ENCODE measurements at places on chromosomes 12 and 14. TPM values are rescaled to one million over a fixed set of nuclear protein-coding genes. Genes with fewer than 3 reads are reported as not detected.

DNA sequence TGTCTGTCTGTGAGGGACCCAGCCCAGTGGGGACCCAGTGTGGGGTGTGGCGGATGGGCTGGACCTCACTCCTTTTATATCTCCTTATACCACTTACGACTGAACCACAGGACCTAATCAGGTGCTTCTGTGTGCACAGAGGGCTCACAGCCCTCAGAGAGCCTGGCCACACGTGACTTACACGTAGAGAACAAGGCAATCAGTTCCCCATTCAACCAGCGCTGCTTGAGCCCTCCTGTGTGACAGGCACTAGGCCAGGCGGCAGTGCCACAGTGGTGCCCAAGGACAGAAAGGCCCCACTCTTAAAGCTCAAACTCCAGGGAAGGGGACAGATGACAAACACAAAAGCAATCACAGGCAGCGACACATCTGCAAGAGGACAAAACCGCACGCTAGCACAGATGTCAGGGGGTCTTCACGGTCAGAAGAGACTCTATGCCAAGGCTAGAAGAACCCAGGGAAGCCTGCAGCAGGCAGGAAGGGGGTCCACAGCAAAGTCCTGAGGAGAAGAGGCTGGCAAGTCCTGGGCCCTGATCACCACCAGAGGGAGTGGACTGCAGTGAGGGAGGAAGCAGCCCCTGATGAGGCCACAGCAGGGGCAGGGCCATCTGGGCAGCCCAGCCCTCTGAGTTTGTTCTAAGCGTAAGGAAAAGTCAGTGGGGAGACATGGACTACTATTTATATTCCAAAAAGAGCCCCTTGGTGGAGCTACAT, 39.3 kb downstream of the SETD3 start:
- H3K4me1 ChIP-seq, result no peaks in the 10 kb centered on the region
- H3K27me3 ChIP-seq, result no peaks in the 10 kb centered on the region
- H3K36me3 ChIP-seq, result peaks cover 59% of the 10 kb centered on the region
- H3K27ac ChIP-seq, result no peak overlapping the region
- no peak for DNase-seq

The HOXC12 gene
- polyA plus RNA-seq, result not detected

The TMEM121 gene
- 3.0 TPM for polyA plus RNA-seq

- no peak overlapping the region for H3K4me3 ChIP-seq
- DNase-seq, result no peak
- no peaks in the 10 kb centered on the region for H3K27me3 ChIP-seq
- no peak overlapping the region for H3K27ac ChIP-seq
Observed at GRCh38 chr12:28859551-28859950, 289.5 kb upstream of the FAR2 start.

The REP15 gene
- polyA plus RNA-seq, result 30.4 TPM

DNA sequence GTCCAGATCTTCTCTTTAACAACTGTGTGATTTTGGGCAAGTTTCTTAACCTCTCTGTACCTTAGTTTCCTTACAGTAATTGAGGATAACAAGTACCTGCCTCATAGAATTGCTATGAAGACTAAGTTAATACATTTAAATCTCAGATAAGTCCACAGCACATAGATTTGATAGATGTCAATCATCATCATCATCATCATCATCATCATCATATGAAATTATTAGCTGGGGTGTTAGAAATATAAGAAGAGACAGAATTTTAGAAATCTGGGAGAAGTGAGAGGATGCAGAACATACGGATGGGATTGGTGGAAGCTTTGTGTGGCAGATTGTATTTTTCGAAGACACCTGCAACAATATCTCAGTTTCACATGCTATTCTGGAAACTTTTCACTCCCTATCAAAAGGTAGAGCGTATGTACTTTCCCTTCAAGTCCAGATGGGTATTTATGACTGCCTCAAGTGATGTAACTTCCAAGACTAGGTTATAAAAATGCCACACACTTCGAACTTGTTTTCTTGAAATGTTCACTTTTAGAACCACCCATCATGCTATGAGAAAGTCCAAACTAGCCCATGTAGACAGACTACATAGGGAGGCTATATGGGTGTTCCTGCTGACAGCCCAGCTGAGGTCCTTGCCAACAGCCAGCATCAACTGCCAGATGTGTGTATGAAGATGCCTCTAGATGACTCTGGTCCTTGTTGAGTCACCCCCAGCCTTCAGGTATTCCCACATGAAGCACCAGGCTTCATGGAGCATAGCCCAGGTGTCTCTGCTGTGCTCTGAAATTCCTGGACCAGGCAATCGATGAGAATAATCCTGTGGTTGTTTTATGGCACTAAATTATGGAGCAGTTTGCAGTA, 20.7 kb upstream of the SDR39U1 start:
- no peak overlapping the region for H3K4me3 ChIP-seq
- H3K36me3 ChIP-seq, result no peaks in the 10 kb centered on the region
- no peaks in the 10 kb centered on the region for H3K4me1 ChIP-seq
- no peak overlapping the region for H3K27ac ChIP-seq

DNA sequence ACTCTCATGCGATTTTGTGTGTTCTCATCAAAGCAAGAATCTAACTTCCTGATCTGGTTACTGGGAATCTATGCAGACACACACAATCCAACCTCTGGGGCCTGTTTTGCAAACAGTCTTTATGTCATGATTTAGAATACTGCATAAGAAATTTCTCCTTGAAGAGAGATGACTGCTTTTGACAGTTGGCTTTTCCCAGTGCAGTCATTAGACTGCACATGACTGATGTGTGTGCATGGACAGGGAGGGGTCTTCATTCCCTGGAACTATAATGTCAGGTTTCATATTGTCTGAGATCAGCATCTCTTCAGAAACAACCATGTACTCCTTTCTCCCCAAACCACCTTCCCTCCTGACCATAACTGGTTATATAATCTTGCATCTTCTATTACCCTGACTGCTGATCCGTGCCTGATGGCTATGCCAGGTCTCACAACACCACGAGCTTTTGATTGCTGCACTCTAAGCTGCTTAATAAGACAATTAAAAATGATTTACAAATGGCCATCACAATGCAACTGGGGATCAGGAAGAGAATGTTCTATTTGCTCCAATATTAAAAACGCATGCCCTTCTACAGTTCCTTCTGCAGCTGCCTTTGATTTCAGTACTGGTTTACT, 995.4 kb downstream of the NRXN3 start:
- no peaks in the 10 kb centered on the region for H3K36me3 ChIP-seq
- H3K4me3 ChIP-seq, result no peak overlapping the region
- no peak overlapping the region for H3K27ac ChIP-seq
- no peak for DNase-seq

- DNase-seq, result no peak
- H3K27ac ChIP-seq, result no peak overlapping the region
- H3K27me3 ChIP-seq, result no peaks in the 10 kb centered on the region
- H3K4me3 ChIP-seq, result no peak overlapping the region
Observed at GRCh38 chr12:118590406-118591150, 214.2 kb downstream of the SUDS3 start.

GRCh38 chr14:92563359-92563758, 49.8 kb downstream of the RIN3 start:
- no peak overlapping the region for H3K4me3 ChIP-seq
- H3K27me3 ChIP-seq, result no peaks in the 10 kb centered on the region
- H3K36me3 ChIP-seq, result peaks cover 37% of the 10 kb centered on the region
- no peak overlapping the region for H3K27ac ChIP-seq
- H3K4me1 ChIP-seq, result peaks cover 5% of the 10 kb centered on the region

The CISTR gene
- not detected for polyA plus RNA-seq

- H3K27ac ChIP-seq, result no peak overlapping the region
- no peaks in the 10 kb centered on the region for H3K27me3 ChIP-seq
- H3K4me3 ChIP-seq, result no peak overlapping the region
- DNase-seq, result no peak
- H3K4me1 ChIP-seq, result no peaks in the 10 kb centered on the region
Observed at GRCh38 chr12:28059668-28060067, 87.1 kb upstream of the PTHLH start.

GRCh38 chr12:49503674-49504180, 35.1 kb upstream of the KCNH3 start:
- H3K27ac ChIP-seq, result no peak overlapping the region
- no peak for DNase-seq
- no peaks in the 10 kb centered on the region for H3K4me1 ChIP-seq
- H3K4me3 ChIP-seq, result no peak overlapping the region

The AHNAK2 gene
- 3.3 TPM for polyA plus RNA-seq

DNA sequence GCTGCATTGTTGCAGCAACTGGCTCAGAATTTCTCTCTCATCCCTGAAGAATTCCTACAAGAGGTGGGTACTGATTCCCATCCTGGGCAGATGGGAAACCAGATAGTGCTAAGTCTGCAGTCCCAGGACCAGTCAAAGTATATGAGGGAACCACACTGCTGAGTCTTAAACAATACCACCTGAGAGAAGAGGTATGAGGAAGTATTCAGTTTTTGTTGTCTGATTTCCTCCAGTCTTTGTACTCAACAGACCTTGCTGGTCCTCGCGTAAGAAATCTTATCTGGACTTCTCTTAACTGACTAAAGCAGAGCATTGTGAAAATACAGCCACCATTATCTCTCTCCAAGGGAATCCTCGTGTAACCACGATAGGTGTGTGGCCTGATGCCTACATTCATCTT, 3.6 kb upstream of the EDDM3A start:
- DNase-seq, result no peak
- H3K27ac ChIP-seq, result no peak overlapping the region
- H3K27me3 ChIP-seq, result no peaks in the 10 kb centered on the region
- H3K36me3 ChIP-seq, result no peaks in the 10 kb centered on the region
- no peaks in the 10 kb centered on the region for H3K4me1 ChIP-seq
- H3K4me3 ChIP-seq, result no peak overlapping the region

DNA sequence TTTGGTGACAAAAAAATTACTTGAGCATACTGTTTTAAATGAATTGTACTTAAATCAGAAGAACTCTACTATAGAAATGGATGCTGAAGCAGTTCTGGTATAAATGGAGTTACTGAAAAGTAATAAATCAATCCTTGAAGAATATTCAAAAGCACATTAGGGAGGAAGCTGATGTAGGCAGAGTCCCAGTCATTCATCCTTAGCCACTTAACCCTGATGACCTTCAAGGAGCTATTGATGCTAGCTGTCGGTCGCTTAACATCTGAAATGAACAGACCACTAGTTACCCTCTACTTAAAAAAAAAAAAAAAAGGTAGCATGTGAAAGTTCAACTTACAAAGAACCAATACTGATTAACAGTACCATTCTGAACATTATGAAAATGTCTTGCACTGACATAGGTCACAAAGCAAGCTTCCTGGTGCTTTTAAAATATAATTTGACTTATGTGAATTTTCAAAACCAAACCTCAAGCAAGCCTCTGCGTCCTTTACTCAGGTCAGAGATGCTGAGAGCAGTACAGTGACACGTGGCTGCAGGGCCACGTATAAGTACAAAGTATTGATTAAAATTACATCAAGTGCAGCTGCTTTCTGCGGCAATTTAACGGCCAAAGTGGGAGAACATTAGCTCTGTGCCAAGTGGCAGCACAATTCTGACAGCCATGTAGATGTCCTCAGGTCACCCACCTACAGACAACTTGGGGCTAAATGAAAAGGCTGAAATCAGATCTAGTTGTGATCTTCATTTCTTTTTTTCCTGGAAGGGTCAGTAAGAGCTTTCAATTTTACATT, 18.1 kb downstream of the PPM1H start:
- H3K27ac ChIP-seq, result no peak overlapping the region
- no peaks in the 10 kb centered on the region for H3K27me3 ChIP-seq
- DNase-seq, result no peak
- peaks cover 3% of the 10 kb centered on the region for H3K36me3 ChIP-seq
- no peak overlapping the region for H3K4me3 ChIP-seq
- no peaks in the 10 kb centered on the region for H3K4me1 ChIP-seq

DNA sequence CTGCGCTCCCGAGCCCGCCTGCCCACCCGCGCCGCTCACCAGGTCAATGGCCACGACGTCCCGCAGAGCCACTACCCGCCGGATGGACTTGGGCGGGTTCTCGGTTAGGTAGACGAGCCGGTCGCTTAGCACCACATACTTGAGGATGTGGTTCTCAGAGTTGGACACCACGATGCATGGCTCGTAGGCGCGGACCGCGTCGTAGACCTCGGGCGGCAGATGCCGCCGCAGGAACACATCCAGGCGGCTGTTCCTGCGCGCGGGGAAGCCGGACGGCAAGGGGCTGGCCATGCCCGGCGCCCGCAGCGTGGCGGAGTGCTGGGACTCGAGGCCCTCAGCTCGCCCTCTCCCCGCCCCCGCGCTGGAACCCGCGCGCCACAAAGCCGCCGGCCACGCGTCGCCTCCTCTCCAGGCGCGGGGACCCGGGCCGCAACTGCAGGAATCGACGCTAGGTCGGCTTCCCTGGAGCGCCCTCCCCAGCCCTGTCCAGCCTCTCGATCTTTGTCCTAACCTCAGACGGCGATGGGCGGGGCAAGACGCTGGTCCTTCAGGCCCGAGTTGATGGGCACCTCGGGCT, at the start of gene C12orf56:
Gene C12orf56, minus strand, starts transcription at position 484 of the 577 bp plus-strand sequence. Its CDS starts 193 bp downstream, at position 291.
- no peaks in the 10 kb centered on the region for H3K4me1 ChIP-seq
- no peak within 1 kb of the TSS for H3K27ac ChIP-seq
- H3K27me3 ChIP-seq, result peaks cover 31% of the 10 kb centered on the region
- no peaks in the 10 kb centered on the region for H3K36me3 ChIP-seq

The ACADS gene
- polyA plus RNA-seq, result 50.2 TPM

The CLEC14A gene
- polyA plus RNA-seq, result 5.9 TPM

The RPL36AL gene
- polyA plus RNA-seq, result 319 TPM

DNA sequence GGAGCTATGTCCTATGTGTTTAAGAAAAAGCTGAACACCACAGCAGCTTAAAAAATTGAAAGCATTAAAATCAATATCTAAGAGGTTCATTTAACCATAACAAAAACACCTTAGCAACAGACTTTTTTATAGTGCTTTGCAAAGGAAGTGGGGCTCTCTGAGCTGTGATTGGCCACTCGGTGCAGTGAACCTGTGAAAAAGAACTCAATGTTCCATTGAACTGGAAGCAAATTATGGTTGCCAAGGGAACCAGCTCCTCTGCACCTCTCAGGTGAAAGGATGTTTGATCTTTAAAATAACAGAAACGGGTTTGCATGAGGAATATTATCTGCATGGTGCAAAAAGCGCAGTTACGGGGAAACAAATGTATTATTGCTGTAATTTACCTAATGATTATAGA, 149.4 kb downstream of the SNAPC1 start:
- no peak for DNase-seq
- H3K36me3 ChIP-seq, result no peaks in the 10 kb centered on the region
- no peak overlapping the region for H3K27ac ChIP-seq
- H3K4me3 ChIP-seq, result no peak overlapping the region
- H3K4me1 ChIP-seq, result no peaks in the 10 kb centered on the region

GRCh38 chr12:10082117-10082874, 16.5 kb downstream of the CLEC1A start:
- DNase-seq, result no peak
- H3K4me1 ChIP-seq, result no peaks in the 10 kb centered on the region
- H3K27ac ChIP-seq, result no peak overlapping the region
- H3K36me3 ChIP-seq, result no peaks in the 10 kb centered on the region
- no peak overlapping the region for H3K4me3 ChIP-seq

The LRP1 gene
- polyA plus RNA-seq, result 100 TPM

The PLEKHD1 gene
- polyA plus RNA-seq, result 0.03 TPM

Measured in large intestine (tissue), 12 donors.